ENCODE measurements at places on chromosomes 7 and 10.

GRCh38 chr10:35498693-35499092 lies 106.4 kb upstream of the GJD4 start:
- peak; percentile 73 for DNase-seq

DNA sequence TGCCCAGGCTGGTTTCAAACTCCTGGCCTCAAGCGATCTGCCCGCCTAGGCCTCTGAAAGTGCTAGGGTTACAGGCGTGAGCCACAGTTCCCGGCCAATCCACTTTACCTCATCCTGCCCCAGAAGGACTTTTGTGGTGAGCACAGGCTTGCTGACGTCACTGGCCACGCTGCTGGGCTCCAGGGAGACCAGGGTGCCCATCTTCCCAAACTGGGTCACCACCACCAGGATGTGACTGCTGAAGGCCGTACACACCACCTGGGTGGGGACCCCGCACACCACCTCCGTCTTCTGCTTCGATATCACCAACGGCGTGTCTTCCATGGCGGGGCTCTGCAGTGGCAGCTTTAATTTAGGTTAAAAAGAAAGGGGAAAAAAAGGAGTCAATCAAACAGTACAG lies 816 bp downstream of the PSMG3 start:
- no peak for DNase-seq

- DNase-seq = no peak
These were observed 32.1 kb upstream of the TNRC18 start for GRCh38 chr7:5455581-5456219.

DNA sequence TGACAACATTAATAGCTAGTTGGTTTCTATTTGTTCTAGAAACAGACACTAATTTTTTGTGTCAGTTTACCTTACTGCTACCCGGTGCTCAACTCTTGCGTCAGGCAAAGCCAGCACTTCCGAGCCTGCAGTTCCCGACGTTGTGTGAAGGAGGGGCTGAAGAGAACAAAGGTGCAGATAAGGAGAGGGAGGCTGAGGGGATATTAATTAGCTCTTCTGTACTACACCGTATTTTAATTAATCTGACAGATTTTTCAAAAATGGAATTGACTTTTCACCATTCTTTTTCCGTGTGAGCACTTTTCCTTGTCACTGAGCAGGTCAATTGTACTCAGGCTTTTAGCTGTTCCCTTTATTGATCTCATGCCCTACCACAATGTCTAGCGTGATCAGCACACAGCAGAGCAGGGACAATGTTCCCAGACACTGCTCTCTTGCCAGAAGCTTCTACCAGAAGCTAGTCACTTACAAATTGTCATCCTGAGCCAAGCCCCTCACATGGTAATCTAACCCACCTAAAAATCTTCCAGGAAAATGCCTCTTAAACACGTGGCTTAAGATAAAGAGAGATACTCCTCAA lies 650.5 kb upstream of the MKI67 start:
- no peak for DNase-seq

DNA sequence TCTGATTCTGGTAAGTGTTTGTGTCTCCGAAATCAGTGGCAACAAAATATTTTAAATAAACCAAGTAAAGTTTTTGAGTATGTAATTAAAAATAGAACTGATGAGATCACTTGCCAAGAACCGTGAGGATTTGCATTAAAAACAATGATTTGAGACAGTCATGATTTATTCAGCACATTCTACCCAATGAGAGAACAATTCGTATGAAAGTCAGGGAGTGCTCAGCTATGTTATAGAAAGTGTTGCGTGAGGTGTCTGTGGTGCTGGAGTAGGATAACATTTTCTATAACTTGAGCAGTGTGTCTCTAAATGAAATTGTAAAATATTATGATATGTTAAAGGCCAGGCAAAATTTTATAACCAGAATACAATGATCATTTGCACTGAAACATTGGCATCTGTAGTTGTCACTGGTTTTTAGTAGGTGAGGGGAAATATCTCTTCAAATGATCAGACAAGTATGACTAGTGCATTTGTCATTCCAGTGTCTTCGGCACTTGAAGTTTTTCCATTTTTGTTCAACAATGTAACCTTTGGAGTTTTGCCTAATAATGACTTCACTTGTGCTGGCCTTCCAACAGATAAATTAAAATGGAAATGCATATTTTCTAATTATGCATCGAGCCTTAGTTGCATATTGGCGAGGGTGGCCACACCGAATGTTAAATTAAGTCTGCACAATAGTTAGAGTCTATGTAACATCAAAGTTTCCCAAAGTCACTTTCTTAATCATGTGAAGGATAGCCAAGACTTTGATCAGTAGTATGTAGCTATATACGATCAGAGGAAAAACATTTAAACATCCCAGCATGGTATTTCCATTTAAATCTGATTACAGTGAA lies 335.9 kb downstream of the GFRA1 start:
- no peak for DNase-seq

All from germinal center (tissue), 1 donor.